Stimulated activated CD8-positive, alpha-beta memory T cell treated with anti-CD3 and anti-CD28 coated beads, Interleukin-2, amount 100 ng/mL, for 1 hour (primary cell): ENCODE measurements at places on chromosomes 7 and 10.
A peak's percentile ranks its signal among the peaks of the same experiment; 100 is the strongest.

DNA sequence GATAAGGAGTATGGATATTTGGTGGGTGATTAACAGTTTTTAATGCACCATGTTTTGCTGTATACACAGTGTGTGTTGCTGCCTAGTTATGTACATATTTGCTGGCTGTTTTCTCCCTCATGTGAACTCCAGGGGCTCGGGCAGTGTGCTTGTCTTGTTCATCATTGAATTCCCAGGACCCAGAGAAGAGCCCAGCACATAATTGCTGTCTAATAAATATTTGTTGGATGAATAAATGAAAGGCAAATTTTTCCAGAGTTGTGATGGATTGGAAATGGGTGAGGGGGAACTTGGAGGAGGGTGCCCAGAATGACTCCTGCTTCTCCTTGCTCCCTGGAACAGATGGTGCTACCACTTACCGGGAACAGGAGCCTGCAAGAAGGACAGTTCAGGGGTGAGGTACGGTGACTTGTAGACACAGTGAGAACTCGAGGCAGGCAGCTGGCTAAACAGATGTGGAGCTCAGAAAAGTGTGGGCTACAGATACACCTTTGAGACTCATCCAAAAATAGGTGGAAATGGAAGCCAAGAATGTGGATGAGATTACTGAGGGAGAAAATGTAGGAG lies 586.8 kb upstream of the MGMT start:
- no peak for DNase-seq

GRCh38 chr7:111475419-111475748 lies 86.9 kb downstream of the IMMP2L start:
- no peak for DNase-seq

- no peak for DNase-seq
These were observed 69.0 kb upstream of the NPVF start for GRCh38 chr7:25297278-25297677.

- DNase-seq: no peak
These were observed 269.9 kb downstream of the BAMBI start for GRCh38 chr10:28947171-28947570.

DNA sequence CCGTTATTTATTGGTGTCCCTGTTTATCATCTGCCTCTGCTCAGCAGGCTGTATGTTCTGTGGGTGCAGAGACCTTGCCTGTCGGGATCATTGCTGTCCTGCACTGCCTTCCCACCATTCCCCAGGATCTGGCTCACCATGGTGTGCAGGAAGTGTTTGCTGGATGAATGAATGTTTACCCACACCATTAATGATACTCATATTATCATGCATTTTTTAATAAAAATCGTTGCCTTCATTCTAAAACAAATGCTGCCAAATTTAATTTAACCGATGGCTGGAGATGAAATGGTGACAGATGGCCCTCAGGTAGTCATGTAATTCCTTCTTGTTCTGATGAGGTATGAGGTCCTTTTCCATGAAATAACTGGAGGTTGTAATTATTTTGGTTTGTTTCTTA lies 22.5 kb downstream of the PLPP4 start:
- no peak for DNase-seq

- DNase-seq: no peak
These were observed 34.5 kb upstream of the MEOX2 start for GRCh38 chr7:15720849-15721471.

DNA sequence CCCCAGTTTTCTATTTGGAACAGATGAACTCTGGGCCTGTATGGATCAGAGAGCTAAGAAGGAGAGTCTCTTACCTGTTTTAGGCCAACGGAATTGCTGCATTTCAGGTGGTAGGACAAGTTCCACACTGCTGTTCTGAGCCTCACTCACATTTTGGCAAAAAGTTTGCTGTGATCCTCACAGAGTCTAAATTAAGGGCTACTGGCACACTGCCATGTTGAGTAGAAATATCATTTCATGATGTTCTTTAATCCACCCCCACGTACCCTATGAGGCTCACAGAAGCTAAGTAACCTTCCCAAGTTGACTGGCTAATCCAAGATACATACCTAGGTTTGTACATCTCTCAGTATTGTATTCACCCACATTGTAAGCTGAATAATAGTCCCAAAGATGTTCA lies 447.2 kb downstream of the INHBA start:
- no peak for DNase-seq

DNA sequence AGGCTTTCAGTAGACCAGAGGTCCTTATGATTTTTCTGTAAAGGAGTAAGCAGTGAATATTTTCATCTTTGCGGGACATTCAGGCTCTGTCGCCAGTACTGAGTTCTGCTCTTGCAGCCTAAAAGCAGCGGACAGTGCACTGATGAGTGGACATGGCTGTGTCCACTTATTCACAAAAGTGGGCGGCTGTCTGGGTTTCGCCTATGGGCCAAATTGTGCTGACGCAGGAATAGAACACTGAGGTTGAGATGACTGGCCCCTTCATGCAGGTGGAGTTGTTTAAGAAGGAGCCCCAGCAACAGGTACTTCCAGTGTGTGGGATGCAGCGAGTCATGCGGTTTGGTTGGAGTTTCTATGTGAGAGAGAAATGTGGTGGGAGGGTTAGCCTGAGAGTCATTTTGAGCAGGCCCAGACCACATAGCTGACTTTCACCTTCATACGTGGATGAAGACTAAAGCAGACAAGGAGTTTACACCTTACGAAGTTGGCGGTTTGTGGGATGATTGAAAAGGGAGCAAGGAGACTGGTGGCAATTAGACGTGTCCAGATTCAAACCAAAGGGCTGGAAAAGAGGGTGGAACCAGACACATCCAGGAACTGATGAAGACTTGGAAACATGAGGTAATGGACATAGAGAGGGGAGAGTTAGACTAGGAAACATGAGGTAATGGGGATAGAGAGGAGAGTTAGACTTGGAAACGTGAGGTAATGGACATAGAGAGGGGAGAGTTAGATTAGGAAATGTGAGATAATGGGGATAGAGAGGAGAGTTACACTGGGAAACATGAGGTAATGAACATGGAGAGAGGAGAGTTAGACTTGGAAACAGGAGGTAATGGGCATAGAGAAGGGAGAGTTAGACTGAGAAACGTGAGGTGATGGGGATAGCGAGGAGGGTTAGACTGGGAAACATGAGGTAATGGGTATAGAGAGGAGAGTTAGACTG lies 38.2 kb downstream of the WDR37 start:
- DNase-seq: no peak

DNA sequence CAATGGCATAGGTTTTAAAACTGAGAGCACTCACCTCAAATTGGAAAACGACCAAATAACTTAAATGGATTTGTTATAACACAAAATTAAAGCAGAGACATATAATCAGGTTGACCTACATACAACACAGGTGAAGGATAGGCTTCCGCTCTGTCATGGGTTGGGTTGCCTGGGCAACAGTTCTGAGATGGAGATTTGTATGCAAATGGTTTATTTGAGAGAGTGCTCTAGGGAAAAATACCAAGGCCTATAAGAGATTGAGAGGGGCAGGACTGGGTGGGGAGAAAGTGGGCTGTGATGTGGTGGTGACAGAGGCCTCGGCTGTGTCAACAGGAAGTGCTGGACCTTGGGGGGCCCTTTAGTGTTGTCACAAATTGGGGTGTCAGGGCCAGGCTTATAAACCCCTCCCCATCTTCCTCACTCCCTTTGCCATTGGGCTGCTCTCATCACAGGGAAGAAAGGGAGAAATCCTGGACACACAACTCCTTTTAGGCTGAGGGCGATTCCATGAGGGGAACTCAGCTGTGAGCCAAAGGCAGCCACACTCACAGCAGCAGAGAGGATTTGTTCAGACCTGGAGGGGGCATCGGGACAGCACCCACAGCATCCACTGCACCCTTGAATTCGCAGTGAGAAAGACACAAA lies 105.4 kb upstream of the LYZL1 start:
- no peak for DNase-seq

GRCh38 chr7:108455551-108455997 lies 662 bp downstream of the NRCAM start:
- DNase-seq: no peak

- DNase-seq: no peak
These were observed 12.8 kb upstream of the RGS10 start for GRCh38 chr10:119555178-119555784.

GRCh38 chr10:55048830-55049498 lies 247.9 kb upstream of the PCDH15 start:
- no peak for DNase-seq

- no peak for DNase-seq
These were observed 37.7 kb downstream of the HTRA1 start for GRCh38 chr10:122499012-122499411.

DNA sequence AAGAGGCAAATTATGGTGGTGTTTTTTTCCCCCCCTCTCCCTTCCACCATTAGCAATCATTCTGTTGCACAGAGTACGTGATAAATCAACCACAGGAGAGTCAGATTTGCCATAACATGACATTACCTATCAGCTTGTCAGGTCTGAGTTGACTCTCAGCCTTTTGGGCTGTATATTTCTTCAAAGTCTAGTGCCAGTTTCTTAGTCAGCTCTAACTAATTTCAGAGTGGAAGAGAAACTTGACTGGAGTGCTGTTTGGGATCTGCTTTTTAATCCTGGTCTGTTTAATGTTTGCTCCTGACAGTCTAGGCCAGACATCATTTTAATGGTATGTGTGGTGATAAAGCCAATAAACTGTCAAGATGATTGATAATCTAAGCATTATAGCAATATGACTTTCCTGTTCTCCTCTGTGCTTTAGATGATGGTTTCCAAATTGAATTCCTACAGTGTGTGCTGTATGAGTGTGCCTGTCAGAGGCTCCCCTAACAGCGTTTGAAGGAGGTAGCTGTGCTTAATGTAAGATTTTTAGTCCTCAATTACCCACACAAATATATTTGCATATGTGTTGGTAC lies 76.9 kb downstream of the LRMDA start:
- DNase-seq: no peak

DNA sequence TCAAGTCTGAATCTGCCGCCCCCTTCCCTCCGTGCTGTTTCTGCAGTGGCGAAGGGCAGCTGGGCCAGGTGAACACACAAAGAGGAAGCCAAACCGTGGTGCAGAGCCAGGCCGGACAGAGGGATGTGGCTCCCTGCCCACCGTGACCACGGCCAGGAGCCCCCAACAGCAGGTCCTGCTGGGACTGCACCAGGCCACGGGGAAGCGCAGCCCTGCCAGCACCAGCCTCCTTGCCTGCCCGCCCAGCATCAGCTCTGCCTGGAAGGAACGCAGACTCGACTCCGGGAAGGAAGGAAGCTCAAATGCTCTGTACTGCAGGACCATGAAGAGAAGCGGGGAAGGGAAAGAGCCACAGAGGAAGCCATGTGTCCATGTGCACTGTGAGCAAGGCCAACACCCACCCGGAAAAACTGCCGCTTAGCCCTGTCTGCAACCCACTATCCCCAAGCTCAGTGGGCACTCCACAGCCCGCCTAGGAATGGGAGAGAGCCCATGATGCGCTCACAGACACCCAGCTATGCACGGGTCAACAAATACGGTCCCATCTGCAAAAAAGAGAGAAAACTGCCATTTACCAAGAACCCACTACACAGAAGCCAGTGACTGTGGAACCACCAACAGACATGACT lies 19.0 kb downstream of the GPER1 start:
- DNase-seq: no peak

- no peak for DNase-seq
These were observed 10.7 kb downstream of the CRYGN start for GRCh38 chr7:151429237-151429559.

DNA sequence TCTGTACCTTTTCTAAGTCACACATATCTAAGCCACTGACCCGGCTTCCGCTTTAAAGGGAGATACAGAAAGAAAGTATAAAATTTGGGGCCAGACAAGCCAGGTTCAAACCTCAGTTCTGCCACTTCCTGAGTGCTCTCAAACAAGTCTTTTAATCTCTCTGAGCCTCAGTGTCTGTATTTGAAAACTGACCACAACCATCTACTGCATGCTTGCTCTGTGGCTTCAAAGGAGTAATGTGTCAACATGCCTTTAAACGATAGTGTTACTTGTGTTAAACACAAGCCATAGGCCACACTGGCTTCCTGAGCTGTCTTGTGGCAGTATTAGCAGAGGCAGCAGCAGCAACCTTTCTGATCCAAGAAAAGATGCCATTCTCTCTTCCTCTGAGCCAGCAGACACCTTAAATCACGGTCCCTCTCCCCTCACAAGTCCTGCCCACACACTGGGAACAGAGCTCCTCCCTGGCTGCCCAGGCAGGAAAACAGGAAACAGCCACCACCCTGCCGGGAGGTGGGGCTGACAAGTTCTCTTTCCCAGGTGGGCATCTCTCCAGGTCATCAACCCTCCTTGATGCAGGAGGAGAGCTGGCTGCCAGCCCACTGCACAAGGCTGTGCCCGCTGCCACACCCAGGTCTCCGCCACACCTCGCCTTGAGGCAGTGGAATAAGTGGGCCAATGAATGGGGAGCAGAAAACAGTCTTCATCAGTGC lies 10.7 kb downstream of the HIP1 start:
- peak; percentile 15 for DNase-seq

GRCh38 chr7:90918303-90918702 lies 322.2 kb downstream of the CDK14 start:
- no peak for DNase-seq

DNA sequence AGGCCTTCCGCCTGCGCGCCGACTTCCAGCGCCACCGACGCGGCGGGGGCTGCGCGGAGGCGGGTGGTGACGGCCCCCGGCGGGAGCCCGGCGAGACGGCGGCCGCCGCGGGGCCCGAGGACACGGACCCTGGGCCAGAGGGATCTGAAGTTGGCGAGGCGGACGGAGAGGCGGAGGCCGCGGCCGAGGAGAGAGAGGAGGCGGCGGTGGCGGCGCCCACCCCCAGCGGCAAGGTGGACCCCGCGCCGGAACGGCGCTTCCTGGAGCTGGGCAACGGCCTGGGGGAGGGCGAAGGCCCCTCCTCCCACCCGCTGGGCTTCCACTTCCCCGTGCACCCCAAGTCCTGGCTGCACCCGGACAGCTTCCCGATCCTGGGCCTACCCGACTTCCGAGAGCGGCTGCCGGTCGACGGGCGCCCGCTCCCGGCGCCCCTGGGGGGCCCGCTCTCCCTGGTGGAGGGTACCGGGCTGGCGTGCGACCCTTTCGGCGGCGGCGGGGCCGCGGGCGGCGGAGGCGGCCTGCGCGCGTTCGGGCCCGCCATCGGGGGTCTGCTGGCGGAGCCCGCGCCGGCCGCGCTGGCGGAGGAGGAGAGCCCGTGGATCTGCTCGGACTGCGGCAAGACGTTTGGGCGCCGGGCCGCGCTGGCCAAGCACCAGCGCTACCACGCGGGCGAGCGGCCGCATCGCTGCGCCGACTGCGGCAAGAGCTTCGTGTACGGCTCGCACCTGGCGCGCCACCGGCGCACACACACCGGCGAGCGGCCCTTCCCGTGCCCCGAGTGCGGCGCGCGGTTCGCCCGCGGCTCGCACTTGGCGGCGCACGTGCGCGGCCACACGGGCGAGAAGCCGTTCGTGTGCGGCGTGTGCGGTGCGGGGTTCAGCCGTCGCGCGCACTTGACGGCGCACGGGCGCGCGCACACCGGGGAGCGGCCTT lies 16.2 kb downstream of the ZNF316 start:
- DNase-seq: no peak

GRCh38 chr7:7122701-7123281 lies 59.6 kb upstream of the C1GALT1 start:
- no peak for DNase-seq
